ENCODE measurements at places on chromosomes 6 and 20. TPM values are rescaled to one million over a fixed set of nuclear protein-coding genes. Genes with fewer than 3 reads are reported as not detected.

The BPIFB1 gene
- polyA plus RNA-seq = not detected

The KCNQ5 gene
- 0.12 TPM for polyA plus RNA-seq

DNA sequence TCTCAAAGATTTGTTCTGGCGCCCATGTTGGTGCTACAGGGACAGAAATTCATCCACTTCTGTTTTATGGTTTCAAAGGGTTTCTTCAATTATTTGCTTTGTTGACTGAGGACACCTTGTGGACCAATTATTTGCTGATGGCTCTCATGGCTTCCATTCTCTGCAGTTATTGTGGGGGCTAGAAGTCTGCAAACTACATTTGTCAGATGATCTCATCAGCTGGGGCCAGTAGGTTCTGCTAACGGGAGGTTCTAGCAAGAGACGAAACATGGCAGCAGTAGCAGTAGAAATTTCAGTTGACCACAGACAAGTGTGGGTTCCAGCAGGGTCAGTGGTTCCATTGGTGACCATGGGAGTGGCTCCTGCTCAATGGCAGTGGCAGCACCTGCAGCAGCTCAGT is 72.8 kb upstream of the BLCAP start:
- H3K36me3 ChIP-seq = no peaks in the 10 kb centered on the region
- H3K27me3 ChIP-seq = no peaks in the 10 kb centered on the region
- no peak for DNase-seq
- no peaks in the 10 kb centered on the region for H3K4me1 ChIP-seq

DNA sequence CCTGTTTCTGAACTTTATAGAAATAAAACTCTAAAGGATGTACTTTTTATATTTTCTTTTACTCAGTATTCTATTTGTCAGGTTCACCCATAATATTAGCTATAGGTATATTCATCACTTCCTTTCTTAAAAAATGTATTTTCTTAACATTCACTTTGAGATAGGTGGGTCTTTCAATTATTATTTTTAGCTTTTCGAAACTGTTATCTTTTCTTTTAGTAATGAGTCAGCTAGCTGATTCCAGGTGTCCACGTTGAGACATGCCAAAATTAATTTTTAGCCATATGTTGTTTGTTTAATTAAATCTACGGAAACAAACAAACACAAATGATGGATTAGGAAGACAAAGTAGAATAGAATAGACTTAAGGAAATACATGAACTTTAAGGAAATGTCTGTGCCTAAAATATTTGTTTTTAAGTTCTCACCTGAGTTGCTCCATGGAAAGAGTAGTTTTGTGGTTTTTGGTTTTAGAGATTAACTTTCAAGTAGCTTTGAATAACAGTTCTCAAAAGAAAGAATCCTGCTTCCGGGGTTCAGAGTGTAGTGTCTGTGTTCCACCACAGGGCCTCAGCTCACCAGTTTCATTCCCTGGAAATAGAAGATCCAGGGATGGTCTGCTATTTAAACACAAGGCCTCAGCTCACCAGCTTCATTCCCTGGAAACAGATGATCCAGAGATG is 435.0 kb downstream of the HAO1 start:
- no peak overlapping the region for H3K4me3 ChIP-seq
- H3K27me3 ChIP-seq = no peaks in the 10 kb centered on the region
- no peaks in the 10 kb centered on the region for H3K36me3 ChIP-seq
- H3K4me1 ChIP-seq = no peaks in the 10 kb centered on the region
- no peak overlapping the region for H3K27ac ChIP-seq
- DNase-seq = no peak

- H3K4me1 ChIP-seq = peaks cover 38% of the 10 kb centered on the region
- no peaks in the 10 kb centered on the region for H3K36me3 ChIP-seq
- H3K27ac ChIP-seq = peak overlapping the region; percentile 78
- DNase-seq = peak; percentile 86
- peak overlapping the region; percentile 43 for H3K4me3 ChIP-seq
These were observed 977 bp downstream of the TNXB start for GRCh38 chr6:32108094-32108627.

DNA sequence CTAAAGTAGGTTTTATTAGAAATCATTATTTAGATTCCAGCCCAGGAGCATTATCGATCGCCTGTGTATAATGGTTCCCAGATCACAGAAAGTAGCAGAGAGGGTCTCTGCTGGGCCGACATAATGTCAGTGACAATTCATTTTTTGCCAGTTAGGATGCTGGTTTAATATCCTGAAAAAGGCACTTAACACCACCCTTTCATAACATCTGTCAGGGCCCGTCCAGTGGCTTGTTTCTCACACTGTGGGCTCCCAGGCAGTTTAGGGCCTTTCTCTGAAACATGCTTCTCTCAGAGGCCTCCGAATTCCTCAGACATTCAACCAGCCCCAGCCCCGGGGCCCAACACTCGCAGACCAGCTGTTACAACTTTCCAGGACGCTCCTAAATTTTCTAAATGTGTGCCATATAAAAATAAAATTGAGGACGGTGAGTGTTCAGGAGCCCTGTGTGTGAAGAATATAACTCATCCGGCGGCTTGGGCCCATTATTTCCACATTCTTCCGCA is 108.6 kb upstream of the EYA4 start:
- H3K27ac ChIP-seq = no peak overlapping the region
- H3K4me1 ChIP-seq = no peaks in the 10 kb centered on the region
- no peaks in the 10 kb centered on the region for H3K36me3 ChIP-seq
- no peak for DNase-seq

GRCh38 chr6:34284563-34285447 is 36.0 kb upstream of the SMIM29 start:
- H3K4me1 ChIP-seq = no peaks in the 10 kb centered on the region
- no peaks in the 10 kb centered on the region for H3K36me3 ChIP-seq
- H3K27ac ChIP-seq = no peak overlapping the region

DNA sequence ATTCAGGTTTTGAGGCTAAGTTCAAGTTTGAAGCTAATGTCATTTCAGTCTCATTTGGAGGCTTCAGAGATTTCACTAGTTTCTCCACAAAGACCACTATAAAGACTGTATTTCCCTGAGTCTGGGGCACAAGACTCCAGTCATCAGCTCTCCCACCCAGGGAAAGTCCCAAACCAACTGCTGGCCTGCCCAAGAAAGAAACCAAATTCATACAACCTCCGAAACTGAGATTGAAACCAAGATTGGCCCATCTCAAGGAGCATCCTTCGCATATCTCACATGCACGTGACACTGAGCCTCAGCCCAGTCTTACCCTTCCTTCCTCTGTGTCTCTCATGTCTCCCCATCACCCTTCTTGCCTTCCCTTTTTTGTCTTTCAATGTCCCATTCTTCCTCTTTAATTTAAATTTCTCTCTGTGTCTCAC is 3.5 kb upstream of the LTA start:
- no peaks in the 10 kb centered on the region for H3K4me1 ChIP-seq
- no peak overlapping the region for H3K4me3 ChIP-seq
- no peaks in the 10 kb centered on the region for H3K27me3 ChIP-seq
- DNase-seq = no peak
- H3K27ac ChIP-seq = no peak overlapping the region

GRCh38 chr20:32482442-32483261 is 102.5 kb downstream of the NOL4L start:
- peak overlapping the region; percentile 92 for H3K4me3 ChIP-seq
- no peaks in the 10 kb centered on the region for H3K36me3 ChIP-seq
- H3K27ac ChIP-seq = no peak overlapping the region

GRCh38 chr6:43481075-43481474 is 3.7 kb downstream of the TJAP1 start:
- no peak overlapping the region for H3K27ac ChIP-seq
- no peak for DNase-seq
- H3K27me3 ChIP-seq = no peaks in the 10 kb centered on the region
- H3K4me1 ChIP-seq = peaks cover 7% of the 10 kb centered on the region
- no peak overlapping the region for H3K4me3 ChIP-seq
- H3K36me3 ChIP-seq = no peaks in the 10 kb centered on the region

The SLC22A7 gene
- polyA plus RNA-seq = not detected

The ABHD12 gene
- polyA plus RNA-seq = 87.6 TPM

The AKAP12 gene
- polyA plus RNA-seq = 73.2 TPM

The APMAP gene
- 103 TPM for polyA plus RNA-seq

- H3K36me3 ChIP-seq = no peaks in the 10 kb centered on the region
- DNase-seq = peak; percentile 70
- H3K27ac ChIP-seq = peak overlapping the region; percentile 75
These were observed 64.7 kb downstream of the TRAM2 start for GRCh38 chr6:52512199-52512598.

DNA sequence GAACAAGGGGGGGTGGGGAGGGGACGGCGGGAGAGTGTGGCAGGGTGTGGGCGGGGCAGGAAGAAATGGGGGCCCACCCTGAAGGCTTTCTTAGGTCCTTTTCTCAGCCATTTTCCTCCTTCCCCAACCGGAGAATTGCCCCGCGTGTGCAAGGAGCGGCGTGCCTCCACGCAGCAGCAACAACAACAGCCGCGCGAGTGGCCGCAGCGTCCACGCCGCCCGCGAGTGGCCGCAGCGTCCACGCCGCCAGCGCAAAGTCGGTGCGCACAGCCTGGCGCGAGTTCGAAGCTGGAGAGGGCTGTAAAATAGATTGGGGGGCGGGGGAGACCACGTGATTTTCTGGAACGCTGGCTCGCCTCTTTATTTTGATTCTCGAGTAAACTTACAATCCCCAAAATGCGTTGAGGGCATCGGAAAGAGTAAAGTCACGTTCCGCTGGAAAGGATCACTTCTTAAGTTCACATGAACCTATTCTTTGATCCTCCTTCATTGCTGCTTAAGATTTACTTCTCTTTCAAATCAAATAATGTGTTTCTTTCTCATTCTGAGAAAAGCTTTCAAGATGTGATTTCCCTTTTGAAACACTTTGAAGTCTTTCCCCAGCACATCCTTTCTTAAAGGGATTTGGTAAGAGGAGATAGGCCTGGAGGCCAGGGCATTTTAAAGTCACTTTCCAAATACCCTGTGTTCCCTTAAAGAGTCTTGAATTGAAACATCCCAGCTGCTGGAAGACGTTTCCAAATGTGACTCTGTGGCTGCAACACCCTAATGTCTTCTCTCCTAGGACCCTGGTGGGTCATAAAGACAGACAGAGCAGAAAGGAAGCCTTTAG is 66.7 kb upstream of the ZNF217 start:
- peak overlapping the region; percentile 38 for H3K4me3 ChIP-seq
- no peaks in the 10 kb centered on the region for H3K27me3 ChIP-seq
- peak overlapping the region; percentile 74 for H3K27ac ChIP-seq
- no peaks in the 10 kb centered on the region for H3K36me3 ChIP-seq
- DNase-seq = peak; percentile 60

The CAPN11 gene
- polyA plus RNA-seq = 0.17 TPM
